Activated T-helper 1 cell treated with anti-CD3 and anti-CD28 coated beads, Interleukin-12 subunit alpha, Interleukin-12 subunit beta, Interleukin-2, Interleukin-4 antibody, amounts not matched to agents 30 ng/mL and 10 ng/mL and 1 ng/mL, durations not matched to agents 14 hours and 24 hours and 36 hours (primary cell): ENCODE measurements at places on chromosomes 13 and 19. TPM values are rescaled to one million over a fixed set of nuclear protein-coding genes. Genes with fewer than 3 reads are reported as not detected.

KLK14 gene
- 0.64 and 1.2 TPM in 2 replicates for total RNA-seq

DNA sequence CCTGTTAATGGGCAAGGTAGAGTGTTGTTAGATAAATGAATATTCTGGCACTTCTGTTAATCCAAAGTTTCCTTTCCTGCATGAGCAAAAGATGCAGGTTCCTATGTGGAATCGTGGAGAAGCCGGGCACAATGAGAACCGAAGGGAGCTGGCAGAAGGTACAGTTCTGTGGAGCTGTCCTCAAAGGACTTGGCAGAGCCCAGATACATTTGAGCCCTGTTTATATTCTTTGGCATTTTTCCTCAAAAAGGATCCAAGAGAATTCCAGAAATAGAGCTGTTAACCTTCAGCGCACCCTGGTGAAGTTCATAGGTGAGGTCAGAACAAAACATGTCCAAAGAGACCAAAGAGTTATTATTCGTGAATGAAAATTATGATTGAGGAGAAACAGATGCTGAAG, 4.0 kb upstream of the DLEU7 start:
- no peak for DNase-seq

GRCh38 chr13:45850027-45850613, 1.4 kb downstream of the SIAH3 start:
- no peak for DNase-seq

DNA sequence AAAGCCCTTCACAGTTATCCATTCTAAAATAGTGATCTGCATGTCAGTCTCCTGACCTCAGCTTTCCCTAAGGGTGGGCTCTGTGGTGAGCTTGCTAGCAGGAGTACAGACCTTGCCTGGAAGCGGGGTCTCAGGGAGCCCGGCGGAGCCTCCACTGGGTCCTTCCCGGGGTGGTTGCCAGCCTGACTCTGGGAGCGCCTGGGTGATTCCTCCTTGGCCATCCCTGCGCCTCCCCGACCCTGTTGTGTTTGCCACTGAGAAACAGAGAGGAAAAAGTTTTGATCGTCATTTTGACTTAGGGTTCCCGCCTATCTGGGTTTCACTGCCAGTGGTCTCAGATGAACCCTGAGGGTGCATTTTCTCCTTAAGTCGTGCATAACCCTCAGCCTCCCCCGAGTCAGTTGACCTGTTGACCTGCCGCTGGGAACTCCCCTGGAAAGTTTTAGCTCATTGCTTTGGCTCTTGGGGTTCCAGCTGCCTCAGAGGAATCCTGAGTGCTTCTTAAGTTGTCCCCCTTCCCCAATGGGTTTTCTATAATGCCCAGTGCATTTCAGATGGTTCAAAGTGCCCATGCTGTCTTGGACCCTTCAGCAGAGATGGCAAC, 117.8 kb downstream of the RAB20 start:
- DNase-seq: no peak

STXBP2 gene
- total RNA-seq: 101 and 102 TPM in 2 replicates

- DNase-seq: no peak
Observed at GRCh38 chr13:27401210-27401609, 23.2 kb upstream of the GTF3A start.

- no peak for DNase-seq
Observed at GRCh38 chr19:1270854-1271527, 1.9 kb downstream of the CIRBP start.

GRCh38 chr19:40663695-40664692, 26.5 kb downstream of the NUMBL start:
- no peak for DNase-seq

- peak; percentile 43 for DNase-seq
Observed at GRCh38 chr19:34041925-34042521, 130.3 kb upstream of the LSM14A start.

GRCh38 chr13:30172593-30173302, 134.6 kb downstream of the KATNAL1 start:
- DNase-seq: no peak

PET100 gene
- 88.5 and 93.4 TPM in 2 replicates for total RNA-seq

DNA sequence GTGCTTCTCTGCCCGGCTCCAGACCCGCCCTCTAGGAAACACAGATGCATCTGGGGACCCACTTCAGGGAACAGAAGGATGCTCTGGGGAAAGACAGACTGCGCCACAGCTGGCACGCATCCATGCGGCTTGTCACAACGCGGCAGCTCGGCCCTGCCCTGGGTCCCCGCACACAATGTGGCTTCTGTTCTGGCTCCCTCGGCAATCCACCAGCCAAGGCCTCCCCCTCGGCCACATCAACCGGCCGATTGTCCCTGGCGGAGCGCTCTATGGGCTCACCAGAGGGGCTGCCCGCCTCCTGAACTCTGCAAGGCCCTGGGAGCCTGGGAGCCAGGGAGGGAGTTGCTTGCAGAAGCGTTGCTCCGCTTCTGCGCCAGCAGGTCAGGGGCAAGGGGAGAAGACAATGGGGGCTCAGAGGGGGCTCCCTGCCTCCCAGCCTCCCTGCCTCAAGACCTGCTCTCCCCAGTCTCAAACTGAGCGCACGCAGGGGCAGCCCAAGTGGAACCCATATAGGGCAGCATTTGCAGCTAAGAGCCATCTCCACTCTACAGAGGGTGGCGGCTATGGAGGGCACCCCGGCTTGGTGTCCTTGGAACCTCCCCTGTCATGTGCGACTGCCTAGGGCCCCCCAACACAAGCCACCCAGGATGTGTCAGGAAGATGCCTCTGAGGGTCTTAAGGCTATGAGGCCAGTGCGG, 37.9 kb downstream of the MLLT1 start:
- DNase-seq: no peak

DNA sequence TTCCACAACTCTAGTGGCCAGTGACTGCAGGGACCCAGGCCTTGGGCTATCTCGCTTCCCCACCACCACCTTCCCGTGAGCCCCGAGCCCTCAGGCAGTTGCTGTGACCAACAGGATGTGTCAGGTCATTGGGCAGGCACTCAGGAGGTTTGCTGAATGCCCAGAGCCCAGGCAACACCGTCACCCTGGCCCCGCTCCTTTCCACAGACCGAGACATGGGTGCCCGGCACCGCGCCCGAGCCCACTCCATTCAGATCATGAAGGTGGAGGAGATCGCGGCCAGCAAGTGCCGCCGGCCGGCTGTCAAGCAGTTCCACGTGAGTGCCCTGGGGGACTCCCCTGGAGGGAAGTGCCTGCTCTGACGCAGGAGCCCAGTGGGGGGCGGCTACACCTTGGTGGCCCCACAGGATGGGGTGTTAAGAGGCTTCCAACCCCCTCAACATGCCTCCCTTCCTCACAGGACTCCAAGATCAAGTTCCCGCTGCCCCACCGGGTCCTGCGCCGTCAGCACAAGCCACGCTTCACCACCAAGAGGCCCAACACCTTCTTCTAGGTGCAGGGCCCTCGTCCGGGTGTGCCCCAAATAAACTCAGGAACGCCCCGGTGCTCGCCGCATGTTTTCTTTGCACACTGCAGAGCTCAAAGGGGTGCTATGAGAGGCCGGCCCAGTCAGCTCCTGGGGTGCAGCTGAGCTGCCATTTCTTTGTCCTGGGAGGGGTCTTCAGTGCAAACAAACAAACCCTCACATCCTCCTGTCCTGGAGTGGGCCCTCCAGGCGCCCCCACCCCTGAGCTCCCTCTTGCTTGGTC, 3.2 kb downstream of the RPL18A start:
- no peak for DNase-seq

GRCh38 chr19:5369962-5370367, 29.4 kb upstream of the PTPRS start:
- peak; percentile 11 for DNase-seq

LHFPL6 gene
- total RNA-seq: 4.2 and 4.8 TPM in 2 replicates

DNA sequence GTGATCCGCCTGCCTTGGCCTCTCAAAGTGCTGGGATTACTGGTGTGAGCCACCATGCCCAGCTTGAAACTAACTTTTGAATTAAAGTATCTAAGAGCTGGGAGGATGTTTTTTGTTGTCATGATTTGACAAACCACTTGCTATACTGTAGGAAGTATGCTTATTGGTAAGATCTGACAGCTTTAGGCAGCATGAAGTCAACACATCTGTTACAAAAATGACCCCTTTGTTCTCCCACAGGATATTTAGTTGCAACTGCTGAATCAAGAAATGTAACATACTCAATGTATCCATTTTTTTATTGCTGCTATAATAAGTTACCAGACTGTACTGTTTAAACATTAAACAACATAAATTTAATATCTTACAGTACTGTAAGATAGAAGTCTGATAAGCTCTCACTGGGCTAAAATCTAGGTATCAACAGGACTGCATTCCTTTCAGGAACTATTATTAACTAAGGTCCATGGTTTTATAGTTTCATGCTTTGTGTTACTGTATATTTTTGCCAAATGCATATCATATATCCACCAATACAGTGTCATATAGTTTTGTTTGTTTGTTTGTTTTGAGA, 22.8 kb upstream of the LRP3 start:
- DNase-seq: no peak
